ENCODE measurements at places on chromosomes 4 and X.

DNA sequence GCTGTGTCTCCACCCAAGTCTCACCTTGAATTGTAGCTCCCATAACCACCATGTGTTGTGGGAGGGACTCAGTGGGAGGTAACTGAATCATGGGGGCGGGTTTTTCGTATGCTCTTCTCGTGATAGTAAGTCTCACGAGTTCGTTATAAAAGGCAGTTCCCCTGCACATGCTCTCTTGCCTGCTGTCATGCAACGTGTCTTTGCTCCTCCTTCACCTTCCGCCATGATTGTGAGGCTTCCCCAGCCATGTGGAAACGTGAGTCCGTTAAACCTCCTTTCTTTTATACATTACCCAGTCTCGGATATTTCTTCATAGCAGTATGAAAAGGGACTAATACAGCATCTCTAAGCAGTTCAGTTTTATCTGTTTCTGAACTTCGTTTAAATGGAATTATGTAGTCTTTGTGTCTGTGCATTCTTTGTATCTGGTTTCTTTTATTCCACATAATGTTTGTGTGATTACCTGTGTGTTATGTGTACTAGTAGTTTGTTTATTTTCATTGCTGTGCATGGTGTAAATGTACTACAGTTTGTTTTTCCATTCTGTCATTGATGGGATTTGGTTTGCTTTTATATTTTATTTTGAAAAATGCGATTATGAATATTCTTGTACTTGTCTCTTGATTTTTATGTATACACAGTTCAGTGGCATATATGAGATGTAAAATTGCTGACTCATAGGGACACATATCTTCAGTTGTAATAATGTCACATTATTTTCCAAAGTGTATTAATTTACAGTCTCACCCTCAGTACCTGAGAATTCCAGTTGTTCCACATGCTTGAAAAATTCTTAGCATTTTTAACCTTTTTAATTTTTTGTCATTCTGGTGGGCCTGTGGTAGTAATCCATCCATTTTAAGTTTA lies 304.9 kb downstream of the GBA3 start:
- H3K27ac ChIP-seq = no peak overlapping the region
- no peaks in the 10 kb centered on the region for H3K36me3 ChIP-seq
- no peaks in the 10 kb centered on the region for H3K4me1 ChIP-seq
- no peaks in the 10 kb centered on the region for H3K27me3 ChIP-seq
- H3K4me3 ChIP-seq = no peak overlapping the region

DNA sequence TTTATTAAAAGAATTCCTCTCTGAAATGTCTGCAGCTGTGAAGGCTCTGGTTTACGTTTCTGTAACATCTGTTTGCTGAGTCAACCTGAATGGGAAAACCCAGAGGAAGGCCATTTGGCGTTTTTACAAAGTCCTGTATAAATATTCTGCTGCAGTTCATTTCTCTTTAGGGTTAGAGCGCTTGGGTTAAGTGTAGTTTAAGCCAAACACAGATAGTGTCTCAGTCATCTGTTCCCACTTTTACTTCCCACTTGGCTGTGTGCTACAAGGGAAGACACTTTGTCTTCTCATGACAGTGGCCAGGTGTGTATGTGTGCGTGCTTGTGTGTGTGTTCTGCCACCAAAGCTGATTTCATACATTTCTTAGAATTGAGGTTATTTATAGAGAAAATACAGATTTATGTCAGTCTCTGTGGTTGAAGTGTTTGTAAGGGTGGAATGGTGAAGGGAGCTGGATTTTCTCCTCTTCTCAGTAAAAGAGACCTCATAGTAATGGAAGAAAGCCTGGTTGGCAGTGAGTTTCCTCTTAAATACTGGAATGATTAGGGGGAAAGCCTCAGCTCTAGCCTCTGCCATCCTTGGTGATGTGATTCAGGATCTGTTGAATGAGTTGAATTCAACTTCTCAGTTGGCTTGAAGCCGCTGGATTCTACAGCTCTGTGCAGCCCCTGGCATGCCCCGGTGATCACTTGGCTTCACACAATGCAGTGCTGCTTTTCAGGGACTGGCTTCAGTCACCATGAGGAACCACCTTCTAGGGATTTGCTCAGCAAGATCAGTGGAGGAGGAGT lies 50.6 kb downstream of the JADE1 start:
- H3K4me1 ChIP-seq = peaks cover 31% of the 10 kb centered on the region
- no peaks in the 10 kb centered on the region for H3K27me3 ChIP-seq
- peaks cover 50% of the 10 kb centered on the region for H3K36me3 ChIP-seq
- H3K27ac ChIP-seq = peak overlapping the region; percentile 1

DNA sequence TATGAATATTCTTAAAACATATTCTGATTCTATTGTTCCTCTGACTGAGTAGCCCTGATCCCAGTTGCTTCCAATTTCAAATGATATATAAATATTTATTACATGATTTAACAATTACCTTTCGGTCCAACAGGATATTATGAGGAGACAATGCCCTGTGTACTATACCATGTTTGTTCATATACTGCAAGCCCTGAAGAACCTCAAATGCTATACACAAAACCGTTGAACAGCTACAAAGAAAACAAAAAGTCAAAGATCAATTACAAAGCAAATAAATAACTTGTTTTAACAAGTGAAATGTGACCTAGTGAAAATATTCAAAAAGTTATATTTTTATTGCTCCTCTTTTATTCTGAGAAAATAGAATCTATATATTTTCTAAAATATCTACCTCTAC lies 54.0 kb downstream of the TBCK start:
- no peaks in the 10 kb centered on the region for H3K4me1 ChIP-seq
- H3K27me3 ChIP-seq = no peaks in the 10 kb centered on the region
- H3K4me3 ChIP-seq = no peak overlapping the region
- H3K27ac ChIP-seq = no peak overlapping the region
- DNase-seq = no peak

- no peak overlapping the region for H3K4me3 ChIP-seq
- no peak overlapping the region for H3K27ac ChIP-seq
- H3K27me3 ChIP-seq = no peaks in the 10 kb centered on the region
- no peaks in the 10 kb centered on the region for H3K36me3 ChIP-seq
- DNase-seq = no peak
These were observed 74.1 kb downstream of the CLCN5 start for GRCh38 chrX:49996474-49996873.

- DNase-seq = no peak
- H3K4me1 ChIP-seq = no peaks in the 10 kb centered on the region
- no peak overlapping the region for H3K4me3 ChIP-seq
- no peaks in the 10 kb centered on the region for H3K36me3 ChIP-seq
- peak overlapping the region; percentile 38 for H3K27ac ChIP-seq
These were observed 278.6 kb upstream of the DIPK2B start for GRCh38 chrX:45479196-45479834.

GRCh38 chrX:52811065-52811625 lies at the start of gene XAGE5:
Gene XAGE5, plus strand, starts transcription at chrX:52811287. Its CDS starts 1,280 bp downstream, at chrX:52812567.
- H3K4me3 ChIP-seq = no peak within 1 kb of the TSS
- DNase-seq = no peak
- no peak within 1 kb of the TSS for H3K27ac ChIP-seq
- H3K4me1 ChIP-seq = no peaks in the 10 kb centered on the region

GRCh38 chrX:11100281-11101035 lies 10.7 kb upstream of the HCCS start:
- no peak overlapping the region for H3K4me3 ChIP-seq
- no peak for DNase-seq
- no peaks in the 10 kb centered on the region for H3K36me3 ChIP-seq
- H3K4me1 ChIP-seq = no peaks in the 10 kb centered on the region

- H3K27me3 ChIP-seq = no peaks in the 10 kb centered on the region
- H3K36me3 ChIP-seq = no peaks in the 10 kb centered on the region
- H3K4me1 ChIP-seq = no peaks in the 10 kb centered on the region
- H3K27ac ChIP-seq = no peak overlapping the region
These were observed 342.3 kb downstream of the GRXCR1 start for GRCh38 chr4:43234626-43235415.

DNA sequence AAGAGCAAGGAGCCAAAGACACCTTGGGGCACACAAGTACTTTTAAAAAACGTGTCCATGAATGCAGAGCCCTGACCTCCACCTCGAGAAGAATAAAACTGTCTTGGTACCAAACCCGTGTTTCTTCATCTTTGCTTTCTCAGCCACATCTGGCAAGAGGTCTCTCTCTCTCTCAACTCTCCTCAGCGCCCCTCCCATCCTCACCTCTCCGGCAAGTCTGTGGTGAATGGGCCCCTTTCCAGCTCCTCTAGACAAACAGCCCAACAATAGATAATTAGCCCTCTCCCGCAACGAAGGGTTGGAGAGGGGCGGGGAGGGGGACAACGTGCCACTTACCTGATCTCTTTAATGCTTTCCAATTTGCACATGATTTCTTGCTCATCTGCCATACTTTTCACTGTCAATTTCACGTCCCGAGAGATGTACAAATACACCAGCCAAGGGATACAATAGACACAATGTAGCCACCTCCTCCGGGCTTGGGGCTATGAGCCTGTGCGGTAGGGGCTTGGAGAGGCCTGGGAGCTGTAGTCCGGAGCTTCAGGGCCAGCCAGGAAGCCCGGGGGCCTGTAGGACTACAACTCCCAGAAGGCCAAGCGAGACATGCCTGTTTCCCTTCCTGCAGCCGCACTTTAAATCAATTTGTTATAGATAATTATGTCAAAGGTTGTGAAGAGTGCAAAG lies at the start of gene ZC4H2:
ZC4H2 (minus strand) TSS at position 462 of the 684 bp plus-strand sequence; CDS start at position 389, 73 bp downstream.
- no peaks in the 10 kb centered on the region for H3K36me3 ChIP-seq
- no peaks in the 10 kb centered on the region for H3K27me3 ChIP-seq
- H3K4me3 ChIP-seq = peak within 1 kb of the TSS; percentile 82
- H3K4me1 ChIP-seq = no peaks in the 10 kb centered on the region

DNA sequence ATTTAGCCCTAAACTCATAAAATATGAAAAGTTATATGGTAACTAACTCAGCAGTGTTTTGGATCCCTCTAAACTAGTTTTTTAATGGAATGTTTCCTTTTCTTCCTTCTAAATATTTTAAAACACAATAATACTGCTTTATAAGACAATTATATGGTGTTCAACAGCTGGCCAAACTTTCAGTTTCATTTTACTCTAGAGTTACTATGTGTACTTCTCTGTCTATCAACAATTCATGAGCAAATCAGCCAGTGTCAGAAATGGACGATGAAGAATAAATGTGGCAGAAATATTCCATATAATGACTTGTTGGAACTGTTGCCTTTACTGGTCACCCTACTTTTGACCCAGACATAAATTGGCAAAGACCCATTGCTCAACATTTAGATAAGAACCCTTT lies 64.8 kb upstream of the CXXC4 start:
- H3K27ac ChIP-seq = no peak overlapping the region
- no peak for DNase-seq
- H3K4me3 ChIP-seq = peak overlapping the region; percentile 14

DNA sequence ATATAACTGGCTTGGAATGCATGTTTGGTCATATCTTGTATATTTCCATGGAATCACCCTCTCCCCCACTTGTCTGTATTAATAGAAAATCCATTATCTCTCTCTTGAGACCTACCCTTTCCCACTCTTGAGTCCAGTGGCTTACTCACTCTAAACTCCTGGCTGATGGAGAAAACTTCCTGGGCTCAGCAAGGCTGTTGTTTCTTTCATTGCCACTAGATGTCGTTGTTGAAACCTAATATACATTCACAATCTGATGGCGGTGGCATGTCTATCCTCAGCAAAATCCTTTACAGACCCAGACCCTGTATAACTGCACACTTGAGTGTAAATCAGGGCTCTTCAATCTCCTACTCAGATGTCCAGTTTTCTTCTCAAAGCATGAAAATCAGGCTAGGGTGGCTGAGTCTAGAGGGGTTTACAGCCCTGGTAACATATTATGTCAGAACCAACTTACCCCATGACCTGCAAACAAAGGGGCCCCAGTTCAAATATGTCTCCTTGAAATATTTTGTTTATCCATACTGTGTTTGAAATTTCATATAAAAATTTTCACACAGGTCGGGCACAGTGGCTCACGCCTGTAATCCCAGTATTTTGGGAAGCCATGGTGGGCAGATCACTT lies 70.0 kb upstream of the FAM241A start:
- H3K27me3 ChIP-seq = no peaks in the 10 kb centered on the region
- H3K27ac ChIP-seq = no peak overlapping the region
- no peaks in the 10 kb centered on the region for H3K36me3 ChIP-seq

DNA sequence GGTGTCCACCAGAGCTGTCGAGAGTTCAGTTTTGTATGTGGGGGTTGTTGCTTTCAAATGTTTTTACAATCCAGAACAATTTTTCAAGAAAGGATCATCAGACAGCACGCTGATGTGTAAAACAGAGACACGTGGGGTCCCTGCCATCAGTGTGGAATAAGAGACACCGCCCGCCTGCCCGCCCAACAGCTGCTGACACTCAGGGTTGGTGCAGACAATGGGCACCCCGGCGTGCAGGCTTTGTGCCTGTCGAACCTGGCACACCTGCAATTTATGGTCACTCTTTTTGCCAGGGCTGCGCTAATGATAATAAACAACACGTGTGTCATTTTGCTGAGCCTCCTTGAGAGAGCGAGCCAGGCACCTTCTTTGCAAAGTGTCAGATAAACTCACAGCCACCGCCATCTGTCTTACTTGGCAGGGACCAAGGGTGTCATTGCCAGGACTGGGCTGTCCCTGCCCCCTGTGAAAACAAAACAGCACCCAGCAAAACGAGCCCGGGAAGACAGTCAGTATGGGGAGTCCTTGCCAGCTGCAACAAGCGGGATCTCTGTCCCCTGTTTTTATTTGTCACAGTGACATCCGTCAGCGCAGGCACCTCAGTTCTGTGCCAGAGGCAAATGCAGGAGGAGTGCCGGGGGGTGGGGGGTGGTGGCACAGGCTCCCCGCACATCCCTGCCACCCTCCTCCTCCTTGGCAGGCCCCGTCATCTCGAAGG lies 69.1 kb downstream of the PSAPL1 start:
- no peak for DNase-seq
- H3K27me3 ChIP-seq = peaks cover 7% of the 10 kb centered on the region
- no peaks in the 10 kb centered on the region for H3K36me3 ChIP-seq
- H3K4me3 ChIP-seq = no peak overlapping the region

DNA sequence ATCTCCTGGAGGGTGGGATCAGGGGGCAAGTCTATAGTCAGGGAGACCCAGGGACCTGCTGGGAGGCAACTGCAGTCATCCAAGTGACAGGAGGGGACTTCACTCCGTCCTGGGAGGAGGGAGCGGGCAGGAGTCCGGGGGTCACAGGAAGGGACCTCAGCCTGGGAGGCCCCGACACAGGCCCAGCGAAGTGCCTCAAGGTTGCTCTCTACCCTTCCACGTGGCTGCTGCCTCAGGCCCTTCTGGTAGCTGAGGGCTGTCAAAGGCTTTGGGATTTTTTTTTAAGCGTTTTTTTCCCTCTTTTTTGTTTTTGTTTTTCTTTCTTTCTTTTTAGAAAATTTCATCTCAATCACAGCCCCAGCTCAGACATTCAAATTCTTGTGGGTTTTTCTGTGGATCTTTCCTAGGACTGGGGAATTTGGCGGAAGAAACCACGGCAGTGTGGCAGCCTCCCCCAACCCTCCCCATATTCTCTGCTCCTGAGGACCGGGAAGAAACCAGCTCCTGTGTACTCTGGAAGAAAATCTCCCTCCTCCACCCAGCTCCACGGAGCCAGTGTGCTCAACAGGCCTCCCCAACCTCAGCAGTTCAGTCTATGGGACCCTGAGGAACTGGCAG lies 1.4 kb upstream of the HAUS7 start:
- H3K36me3 ChIP-seq = no peaks in the 10 kb centered on the region
- H3K4me1 ChIP-seq = peaks cover 58% of the 10 kb centered on the region
- H3K27me3 ChIP-seq = no peaks in the 10 kb centered on the region
- H3K4me3 ChIP-seq = no peak overlapping the region

GRCh38 chrX:76428243-76429130 lies 977 bp downstream of the MAGEE1 start:
- no peaks in the 10 kb centered on the region for H3K27me3 ChIP-seq
- no peaks in the 10 kb centered on the region for H3K36me3 ChIP-seq
- H3K4me1 ChIP-seq = no peaks in the 10 kb centered on the region
- no peak for DNase-seq
- H3K27ac ChIP-seq = peak overlapping the region; percentile 46
- H3K4me3 ChIP-seq = peak overlapping the region; percentile 75
